Astrocyte of the cerebellum (primary cell): ENCODE measurements at places on chromosomes 3 and 15.

DNA sequence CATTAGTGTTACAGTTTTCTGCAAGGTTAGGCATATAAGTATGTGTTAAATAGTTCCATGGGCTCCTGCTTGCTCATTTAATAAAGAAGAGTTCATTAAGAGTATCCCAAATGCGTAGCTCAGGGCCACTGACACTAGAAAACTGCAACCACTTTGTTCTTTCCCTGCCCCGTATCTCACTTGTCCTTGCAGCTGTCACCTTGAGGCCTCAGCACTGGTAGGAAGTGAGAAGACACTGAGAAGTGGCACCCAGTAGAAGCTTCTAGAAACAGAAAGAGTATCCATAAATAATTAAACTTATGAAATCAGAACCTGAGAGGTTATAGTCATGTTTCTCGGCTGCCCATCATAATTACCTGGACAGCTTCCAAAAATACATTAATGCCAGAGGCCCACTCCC, 266.0 kb downstream of the KCNMB2 start:
- DNase-seq: no peak

- DNase-seq: no peak
These were observed 14.4 kb downstream of the POMGNT2 start for GRCh38 chr3:43091481-43091880.

- DNase-seq: no peak
These were observed 18.3 kb downstream of the NMNAT3 start for GRCh38 chr3:139659511-139659910.

- no peak for DNase-seq
These were observed 51.5 kb upstream of the UBE2E1 start for GRCh38 chr3:23754215-23754614.

GRCh38 chr3:131960324-131960723, 74.5 kb downstream of the CPNE4 start:
- no peak for DNase-seq

DNA sequence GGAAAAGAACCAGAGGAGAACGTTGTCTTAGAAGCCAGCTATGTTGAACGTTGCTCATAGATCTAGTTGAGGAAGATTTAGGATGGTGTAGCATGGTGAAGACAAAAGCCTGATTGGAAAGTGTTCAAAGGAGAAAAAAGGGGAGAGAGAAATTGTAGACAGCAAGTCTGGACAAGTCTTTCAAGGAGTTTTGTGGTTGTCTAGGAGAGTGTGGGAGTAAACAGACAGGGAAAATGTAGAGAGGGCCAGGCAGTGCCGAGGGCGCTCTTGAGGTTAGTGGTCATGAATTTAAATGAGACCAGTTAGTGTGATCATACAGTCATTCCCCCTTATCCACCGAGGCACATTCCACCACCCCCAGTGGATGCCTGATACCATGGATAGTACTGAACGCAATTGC, 167.5 kb upstream of the IL12A start:
- DNase-seq: peak; percentile 71

GRCh38 chr3:76495216-76495615, 544.7 kb upstream of the ROBO2 start:
- no peak for DNase-seq

- DNase-seq: no peak
These were observed 146.0 kb downstream of the CHST2 start for GRCh38 chr3:143265501-143266070.

DNA sequence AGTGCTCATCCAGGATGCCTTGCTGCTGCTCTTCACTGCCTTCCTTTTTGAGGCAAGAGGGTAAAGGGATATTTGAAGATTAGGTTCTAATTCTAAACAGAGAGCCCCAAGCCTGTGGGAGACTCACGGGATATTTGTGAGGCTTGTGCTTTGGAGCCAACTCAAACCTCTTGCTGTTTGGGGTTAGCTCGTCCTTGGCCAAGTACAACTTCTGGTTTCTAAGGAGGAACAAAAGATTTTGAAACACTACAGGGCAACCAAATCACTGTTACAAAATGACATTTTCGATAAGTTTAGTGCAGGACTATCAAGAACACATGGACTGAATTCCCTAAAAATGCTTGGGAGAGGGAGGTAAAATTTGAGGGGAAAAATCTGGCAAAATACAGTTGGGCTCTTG, 190.2 kb downstream of the RORA start:
- peak; percentile 63 for DNase-seq

DNA sequence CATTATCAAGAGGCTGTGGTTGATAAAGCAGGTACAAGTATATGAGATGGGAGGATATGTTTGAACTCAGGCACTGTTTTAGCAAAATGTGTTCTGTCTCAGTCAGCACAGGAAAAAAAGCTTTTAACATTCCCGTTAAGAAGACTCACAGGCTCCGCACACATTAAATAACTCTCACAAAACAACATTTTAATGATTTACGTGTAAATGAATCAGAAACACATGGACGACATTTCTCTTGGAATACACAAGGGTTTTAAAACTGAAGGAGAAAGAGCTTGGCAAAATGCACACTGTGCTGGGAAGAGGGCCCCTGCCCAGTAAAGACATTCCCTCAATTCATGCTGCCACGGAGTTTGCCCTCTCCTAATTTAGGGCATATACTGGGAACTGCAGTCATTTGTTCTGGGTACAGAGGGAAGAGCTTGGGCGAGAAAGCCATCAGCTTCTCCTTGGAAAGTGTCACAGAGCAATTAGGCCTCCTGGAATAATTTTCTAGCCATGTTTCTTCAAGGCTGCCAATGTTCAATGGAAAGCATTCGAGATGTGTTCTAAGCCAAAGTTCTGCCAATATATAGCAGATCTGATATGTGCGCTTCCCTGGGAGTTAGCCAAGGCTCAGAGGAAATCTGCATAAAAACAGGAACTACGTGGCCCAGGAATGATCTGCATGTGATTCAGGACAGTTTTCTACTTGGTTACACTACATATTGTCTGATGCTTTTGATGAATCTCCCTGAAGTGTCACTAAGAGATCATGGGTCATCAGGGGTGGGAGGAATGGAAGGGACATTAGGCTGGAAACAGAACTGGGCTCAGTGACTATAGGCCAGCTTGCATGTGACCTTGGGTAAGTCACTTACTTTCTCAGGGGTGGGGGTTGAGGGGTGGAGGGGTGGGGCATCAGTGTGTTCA, 2.2 kb upstream of the MASP1 start:
- DNase-seq: no peak

GRCh38 chr15:39411102-39411989, 169.5 kb upstream of the THBS1 start:
- no peak for DNase-seq

- DNase-seq: no peak
These were observed 261.3 kb upstream of the TLE3 start for GRCh38 chr15:70358871-70359647.

DNA sequence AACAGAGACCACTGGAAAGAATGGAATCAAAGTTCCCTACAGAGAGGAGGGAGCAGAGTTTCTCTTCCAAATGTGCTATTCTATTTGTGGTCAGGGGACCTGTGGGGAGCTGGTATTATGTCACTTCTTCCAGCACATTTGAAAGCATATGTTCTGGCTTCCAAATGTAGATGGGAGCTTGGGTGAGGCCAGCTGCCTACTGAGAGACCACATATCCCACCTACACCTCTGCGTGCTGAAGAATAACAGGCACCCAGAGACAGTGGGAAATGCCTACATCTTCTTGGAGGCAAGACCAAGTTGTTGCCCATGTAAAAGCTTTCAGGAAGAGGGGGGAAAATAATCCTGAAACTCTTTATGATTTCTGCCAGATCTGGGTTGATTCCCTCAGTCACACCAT, 286.8 kb upstream of the UMPS start:
- DNase-seq: no peak
